PC-9 (cell line): ENCODE measurements at places on chromosomes 6 and 20.
A peak's percentile ranks its signal among the peaks of the same experiment; 100 is the strongest.

GRCh38 chr20:49791165-49791564 lies 21.5 kb upstream of the SLC9A8 start:
- no peak for DNase-seq

DNA sequence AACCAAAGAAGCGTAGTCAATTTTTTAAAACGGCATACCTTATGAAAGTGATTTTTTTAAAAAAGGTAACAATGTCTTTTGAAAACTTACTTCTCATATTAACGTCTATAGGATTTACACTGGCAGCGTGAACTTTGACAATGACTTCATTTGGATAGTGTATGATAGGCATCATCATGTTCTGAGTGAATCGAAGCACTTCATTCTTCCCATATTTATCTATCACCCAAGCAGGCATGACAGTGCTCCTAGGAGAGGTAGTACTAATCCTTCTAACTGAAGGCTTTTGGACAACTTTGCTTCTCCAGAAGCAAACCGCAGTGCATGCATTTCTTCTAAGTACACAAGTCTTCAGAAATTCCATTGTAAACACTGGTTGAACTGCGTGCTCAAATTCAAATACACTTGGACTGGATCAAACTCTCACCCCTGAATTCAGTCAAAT lies 618 bp downstream of the RTN4IP1 start:
- DNase-seq = peak; percentile 50

DNA sequence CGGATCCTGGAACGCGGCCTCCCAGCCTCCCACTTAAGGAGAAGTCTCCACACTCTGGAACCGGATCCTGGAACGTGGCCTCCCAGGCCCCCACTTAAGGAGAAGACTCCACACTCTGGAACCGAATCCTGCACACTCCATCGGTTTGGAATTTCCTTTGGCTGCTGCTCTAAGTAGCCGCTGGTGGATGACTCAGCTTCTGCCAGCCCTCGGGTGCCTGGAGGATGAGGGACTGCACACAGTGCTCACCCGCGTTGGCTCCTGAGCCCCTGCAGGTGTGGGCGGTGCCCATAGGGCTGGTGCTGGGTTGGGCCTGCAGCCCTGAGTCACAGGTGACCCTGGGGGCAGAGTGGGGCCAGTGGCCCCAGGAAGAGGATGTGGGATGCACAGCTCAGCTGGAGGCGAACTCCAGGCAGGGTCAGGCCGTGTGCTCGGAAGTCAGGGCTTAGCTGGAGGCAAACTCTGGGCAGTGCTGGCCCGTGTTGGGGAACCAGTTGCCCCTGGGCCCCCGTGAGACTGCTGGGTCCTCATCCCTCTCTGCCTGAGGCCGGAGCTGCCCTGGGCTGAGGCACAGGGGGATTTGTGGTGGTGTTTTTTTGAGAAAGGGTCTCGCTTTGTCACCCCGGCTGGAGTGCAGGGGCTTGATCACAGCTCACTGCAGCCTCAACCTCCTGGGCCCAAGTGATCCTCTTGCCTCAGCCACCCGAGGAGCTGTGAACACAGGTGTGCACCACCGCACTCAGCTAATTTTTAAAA lies 13.9 kb upstream of the TNFRSF6B start:
- peak; percentile 99 for DNase-seq

GRCh38 chr6:14333556-14334305 lies 216.2 kb downstream of the CD83 start:
- no peak for DNase-seq

GRCh38 chr6:39086294-39086693 lies 28.7 kb downstream of the SAYSD1 start:
- DNase-seq = no peak

DNA sequence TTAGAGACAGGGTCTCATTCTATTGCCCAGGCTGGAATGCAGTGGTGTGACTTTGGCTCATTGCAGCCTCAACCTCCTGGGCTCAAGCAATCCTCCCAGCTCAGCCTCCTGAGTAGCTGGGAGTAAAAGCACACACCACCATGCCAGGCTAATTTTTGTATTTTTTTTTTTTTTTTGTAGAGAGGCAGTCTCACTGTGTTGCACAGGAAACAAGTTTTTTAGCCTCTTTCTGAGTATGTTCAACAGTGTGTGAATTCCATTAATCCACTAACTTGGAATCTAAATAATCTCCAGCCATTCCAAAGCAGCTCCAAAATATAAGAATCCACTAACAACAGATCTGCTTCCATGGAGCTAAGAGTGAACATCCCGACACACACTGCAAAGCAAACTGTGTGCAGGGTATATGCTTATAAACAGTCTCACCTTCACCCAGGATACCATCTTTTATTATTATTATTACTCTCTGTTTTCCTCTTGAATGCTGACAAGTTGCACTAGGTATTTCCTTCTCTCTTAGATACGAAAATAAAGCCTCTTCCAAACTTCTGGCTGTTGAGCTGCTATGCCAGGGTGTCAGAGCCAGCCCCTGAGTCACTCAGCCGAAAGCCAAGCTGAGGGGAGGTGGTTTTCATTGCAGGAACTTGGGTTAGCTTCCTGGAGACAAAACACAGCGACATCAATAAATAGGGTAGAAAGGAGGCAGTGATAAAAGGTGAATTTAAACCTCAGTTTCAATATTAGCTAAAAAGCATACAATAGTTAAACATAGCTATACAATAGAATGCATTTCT lies 264.9 kb downstream of the HIVEP2 start:
- DNase-seq = no peak

- DNase-seq = no peak
Observed at GRCh38 chr6:36350082-36350481, 13.4 kb upstream of the BNIP5 start.
